Activated CD8-positive, alpha-beta memory T cell treated with anti-CD3 and anti-CD28 coated beads for 1 hour (primary cell): ENCODE measurements at places on chromosomes 3 and 15.

GRCh38 chr3:177150970-177151627 lies 46.2 kb downstream of the TBL1XR1 start:
- DNase-seq: no peak

DNA sequence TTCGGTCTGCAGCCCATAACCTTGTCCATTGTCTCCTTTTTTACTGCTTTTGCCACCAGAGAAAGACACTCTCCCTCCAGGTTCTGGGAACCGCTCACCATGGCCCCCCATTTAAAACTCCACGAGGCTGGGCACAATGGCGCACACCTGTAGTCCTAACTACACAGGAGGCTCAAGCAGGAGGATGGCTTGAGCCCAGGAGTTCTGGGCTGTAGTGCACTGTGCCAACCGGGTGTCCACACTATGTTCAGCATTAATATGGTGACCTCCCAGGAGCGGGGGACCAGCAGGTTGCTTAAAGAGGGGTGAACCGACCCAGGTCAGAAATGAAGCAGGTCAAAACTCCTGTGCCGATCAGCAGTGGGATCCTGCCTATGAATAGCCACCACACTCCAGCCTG lies 28.0 kb upstream of the IDH2 start:
- no peak for DNase-seq

GRCh38 chr3:37174532-37175126 lies at the start of gene LRRFIP2:
Gene LRRFIP2, minus strand, starts transcription at chr3:37174582. Its CDS starts 25,599 bp downstream, at chr3:37148983.
- no peak for DNase-seq

GRCh38 chr15:27414168-27414870 lies 443.3 kb downstream of the GABRG3 start:
- DNase-seq: no peak

- no peak for DNase-seq
Measured at GRCh38 chr3:186971578-186971977, 41.3 kb downstream of the ST6GAL1 start.

DNA sequence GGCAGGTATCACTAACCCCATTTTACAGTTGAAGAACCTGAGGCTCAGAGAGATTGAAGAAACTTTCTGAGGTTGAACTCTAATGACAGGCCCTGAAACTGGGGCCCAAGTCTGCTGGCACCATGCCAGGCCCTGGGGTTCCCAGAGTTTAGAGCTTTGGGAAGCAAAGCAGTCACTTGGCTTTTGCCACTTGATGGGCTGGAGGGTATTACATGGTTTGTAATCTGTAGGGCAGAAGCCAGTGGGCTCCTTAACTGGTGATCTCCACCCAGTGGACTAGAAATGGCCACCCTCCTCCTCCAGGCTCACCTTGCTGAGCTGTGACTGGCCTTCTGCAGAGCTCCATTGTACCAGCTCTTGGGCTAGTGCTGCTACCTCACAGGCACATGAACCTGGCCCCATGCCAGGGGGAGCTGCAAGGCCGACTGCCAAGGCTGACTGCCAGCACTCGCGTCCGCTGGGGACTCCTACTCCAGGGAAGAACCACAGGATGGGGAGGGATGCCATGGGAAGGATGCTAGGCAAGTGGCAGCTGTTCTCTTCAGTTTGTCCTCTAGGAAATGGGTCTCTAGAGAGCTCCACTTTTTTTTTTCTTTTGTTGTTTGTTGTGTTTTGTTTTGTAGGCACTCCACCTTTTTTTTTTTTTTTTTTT lies 104.8 kb downstream of the ETFA start:
- no peak for DNase-seq

DNA sequence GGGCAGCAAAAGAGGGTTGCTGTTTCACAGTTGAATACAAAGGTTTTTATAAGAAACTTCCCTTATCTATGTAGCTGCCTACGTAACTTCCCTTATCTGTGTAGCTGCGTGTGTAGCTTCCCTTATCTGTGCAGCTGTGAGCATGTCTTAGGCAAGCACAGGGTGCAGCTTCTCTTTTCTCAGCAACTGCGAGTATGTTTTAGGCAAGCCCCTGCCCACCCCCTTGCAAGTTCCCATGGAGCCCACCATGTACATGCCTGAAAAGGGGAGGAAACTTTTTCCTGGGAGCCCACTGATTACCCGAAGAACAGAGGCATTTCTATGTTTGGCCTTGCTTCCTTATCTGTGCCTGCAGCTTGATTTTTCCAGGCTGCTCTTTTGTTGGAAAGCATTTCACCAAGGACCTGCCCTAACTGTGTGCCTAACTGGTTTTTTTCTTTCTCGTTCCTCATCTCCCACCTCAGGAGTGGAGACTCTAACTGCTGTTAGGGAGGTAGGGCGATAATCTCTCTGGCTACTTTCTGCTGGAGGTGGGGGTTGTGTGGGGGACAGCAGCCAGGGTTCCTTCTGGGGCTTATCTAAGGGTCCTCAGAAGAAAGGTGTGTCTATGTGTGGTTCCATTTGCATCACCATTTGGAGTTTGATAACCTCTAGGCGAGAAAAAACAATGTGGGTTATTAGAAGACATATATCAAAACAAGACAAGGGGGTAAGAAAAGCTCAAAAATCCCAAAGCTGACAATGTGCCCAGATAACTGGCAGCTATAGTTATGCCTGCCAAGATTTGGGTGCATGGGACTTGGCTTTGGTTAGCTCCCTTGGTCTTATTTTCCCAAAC lies 26.0 kb downstream of the SORD start:
- no peak for DNase-seq
